ENCODE measurements at places on chromosomes 1 and 21. TPM values are rescaled to one million over a fixed set of nuclear protein-coding genes. Genes with fewer than 3 reads are reported as not detected.

Gene ACTL8
- 0.07 TPM for total RNA-seq

Gene ANKRD65
- 0.39 TPM for total RNA-seq

Gene SERPINC1
- 0.07 TPM for total RNA-seq

Gene CENPL
- total RNA-seq: 12.5 TPM

Gene IFI44L
- total RNA-seq: 3.8 TPM
